Left cardiac atrium (tissue), 4 donors: ENCODE measurements at places on chromosomes 3 and 15.

GRCh38 chr3:138220788-138221187, 33.7 kb downstream of the ARMC8 start:
- no peak for DNase-seq

DNA sequence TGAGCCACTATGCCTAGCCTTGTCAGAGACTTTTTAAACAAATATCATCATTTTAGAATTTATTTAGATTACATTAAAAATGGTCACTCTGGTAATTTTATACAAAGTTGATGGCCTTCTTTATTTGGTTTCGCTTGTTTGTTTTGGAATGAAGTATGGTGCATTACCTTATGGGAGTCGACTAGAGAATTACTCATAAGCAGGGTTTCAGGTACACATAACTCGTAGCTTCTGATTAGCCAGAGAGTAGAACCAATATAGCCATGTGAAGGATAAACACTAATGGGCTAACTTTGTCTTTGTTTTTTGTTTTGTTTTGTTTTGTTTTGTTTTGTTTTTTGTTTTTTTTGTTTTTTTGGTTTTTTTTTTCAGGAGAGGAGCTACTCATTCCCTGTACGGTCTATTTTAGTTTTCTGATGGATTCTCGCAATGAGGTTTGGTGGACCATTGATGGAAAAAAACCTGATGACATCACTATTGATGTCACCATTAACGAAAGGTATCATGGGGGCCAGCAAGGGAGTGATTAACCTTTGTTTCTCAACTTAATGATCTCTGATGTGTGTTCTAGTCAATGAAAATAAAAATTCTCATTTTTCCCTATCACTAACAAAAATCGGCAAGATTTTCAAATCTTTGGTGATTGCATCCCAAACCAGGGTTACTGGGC, 113.2 kb downstream of the IL1RAP start:
- DNase-seq = no peak

GRCh38 chr3:112539825-112540650, 21.7 kb downstream of the ATG3 start:
- DNase-seq = no peak

GRCh38 chr15:27458345-27459084, 487.5 kb downstream of the GABRG3 start:
- no peak for DNase-seq

DNA sequence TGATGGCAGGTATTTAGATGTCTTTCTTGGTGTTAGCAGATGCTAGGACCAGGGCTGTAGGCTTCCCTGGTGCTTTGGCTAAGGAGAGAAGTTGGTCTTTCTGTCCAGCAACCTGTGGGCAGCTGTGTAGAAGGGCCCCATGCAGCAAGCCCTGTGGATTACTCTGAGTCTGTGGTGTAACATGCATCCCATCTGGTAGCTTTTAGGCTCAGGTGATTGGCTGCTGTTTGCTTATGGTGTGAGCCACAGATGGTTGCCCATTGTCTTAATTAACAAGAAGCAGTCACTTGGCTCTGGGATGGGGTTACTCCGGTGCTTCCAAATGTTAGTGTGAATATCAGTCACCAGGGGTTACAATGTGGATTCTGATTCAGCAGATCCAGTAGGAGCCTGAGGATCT, 368.6 kb upstream of the C2CD4B start:
- no peak for DNase-seq

GRCh38 chr3:125055331-125055912, 375 bp downstream of the HEG1 start:
- DNase-seq = peak; percentile 50

DNA sequence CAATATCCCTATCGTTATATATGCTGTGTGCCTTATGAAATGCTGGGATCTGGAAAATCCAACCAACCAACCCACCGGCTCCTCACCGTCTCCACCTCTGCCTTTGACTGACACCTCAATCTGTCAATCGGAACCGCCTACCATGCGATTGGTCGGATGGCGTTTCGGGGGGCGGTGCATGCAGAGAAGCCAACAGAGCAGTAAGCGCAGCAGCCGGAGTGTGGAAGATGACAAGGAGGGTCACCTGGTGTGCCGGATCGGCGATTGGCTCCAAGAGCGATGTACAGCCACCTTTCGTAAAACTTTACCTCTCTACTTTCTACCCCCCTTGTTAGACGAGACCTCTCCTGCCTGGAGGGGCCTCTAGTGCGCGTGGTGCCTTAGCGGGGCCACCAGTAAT, 6.3 kb downstream of the CLK3 start:
- no peak for DNase-seq

DNA sequence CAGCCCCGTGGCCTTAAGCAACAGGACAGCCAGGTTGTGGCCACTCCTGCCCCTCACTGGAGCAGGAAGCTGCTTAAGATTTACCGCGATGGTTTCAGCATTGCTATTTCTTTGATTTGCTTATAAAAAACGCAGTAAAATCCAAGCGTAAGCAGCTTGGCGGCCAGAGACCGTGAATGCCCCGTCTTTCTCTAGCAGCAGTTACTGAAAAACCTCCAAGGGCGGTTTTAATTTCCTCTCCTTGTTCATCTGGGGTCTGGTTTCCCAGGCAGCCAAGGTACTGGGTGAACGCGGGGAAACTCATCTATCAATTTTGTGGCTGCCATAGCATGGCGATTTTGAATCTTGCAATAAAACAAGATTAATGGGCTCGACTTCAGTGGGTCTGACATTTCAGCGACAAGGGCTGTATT, 130.3 kb downstream of the MINAR1 start:
- DNase-seq = no peak

GRCh38 chr3:100776746-100777145, 67.5 kb downstream of the TFG start:
- no peak for DNase-seq

DNA sequence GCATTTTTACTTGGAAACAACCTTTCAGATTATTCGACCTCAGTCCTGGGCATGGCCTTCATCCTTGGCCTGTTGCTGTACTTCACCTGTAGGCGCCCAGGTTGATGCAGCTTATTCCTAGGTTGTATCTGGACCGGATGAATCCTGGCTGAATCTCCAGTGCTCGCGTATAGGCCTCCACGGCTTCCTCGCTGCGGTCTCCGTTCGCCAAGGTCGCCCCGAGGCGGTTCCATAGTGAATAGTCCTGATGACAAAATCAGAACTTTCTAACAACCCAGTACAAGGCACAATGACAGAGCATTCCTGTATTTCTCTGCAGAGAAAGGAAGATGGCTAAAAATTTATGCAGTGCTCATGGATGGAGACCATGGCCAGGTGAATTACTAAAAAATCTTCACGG, 154.7 kb downstream of the USP13 start:
- no peak for DNase-seq

DNA sequence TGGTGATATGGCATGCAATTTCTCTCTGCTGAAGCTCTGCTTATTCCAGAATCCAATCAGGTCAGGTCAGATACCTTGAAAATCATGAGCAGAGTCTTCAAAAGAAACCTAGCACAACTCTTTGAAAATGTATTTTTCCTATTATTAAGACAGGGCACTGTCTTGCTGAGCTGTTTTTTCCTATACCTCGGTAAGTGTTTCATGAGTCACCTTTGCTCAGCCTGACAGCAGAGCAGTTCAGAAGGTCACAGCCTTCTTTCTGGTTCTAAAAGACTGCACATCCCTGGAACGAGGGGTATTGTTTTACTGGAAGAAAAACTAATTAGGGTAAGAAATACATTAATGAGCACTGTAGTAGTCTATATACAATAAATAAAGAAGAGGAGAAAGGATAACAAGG, 422.0 kb downstream of the SOX2 start:
- DNase-seq = no peak

- no peak for DNase-seq
These were observed 37.0 kb upstream of the CNTN6 start for GRCh38 chr3:1055870-1056269.

DNA sequence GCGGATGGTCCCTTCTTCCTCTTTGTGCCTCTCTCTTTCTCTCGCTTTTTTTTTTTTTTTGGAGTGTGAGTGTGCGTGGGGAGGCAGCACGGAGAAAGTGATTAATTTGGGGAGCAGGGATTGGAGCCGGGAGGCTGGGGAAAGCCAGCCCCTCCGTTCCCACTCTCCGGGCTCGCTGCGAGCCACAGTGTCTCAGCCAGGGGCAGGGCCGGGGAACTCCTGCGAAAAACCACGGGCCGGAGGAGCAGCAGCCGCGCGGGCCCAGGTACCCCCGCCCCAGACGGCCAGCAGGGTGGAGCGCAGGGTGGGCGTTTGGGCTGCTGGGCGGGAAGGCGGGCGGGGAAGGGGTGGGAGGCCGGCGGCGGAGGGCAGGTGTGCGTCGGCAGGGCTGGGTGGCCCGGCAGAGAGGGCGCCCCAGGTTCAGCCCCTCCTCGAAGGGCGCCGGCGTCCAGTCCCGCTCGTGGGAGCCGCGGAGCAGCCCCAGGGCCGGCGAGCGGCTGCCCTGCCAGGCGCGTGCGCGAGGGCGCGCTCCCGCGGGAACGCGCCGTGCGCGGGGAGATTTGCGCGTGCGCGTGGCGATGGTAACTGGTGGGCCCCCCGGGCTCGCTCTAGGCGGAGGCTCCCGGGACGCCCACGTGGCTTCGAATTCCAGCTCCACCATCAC, 1.4 kb downstream of the CHL1 start:
- peak; percentile 23 for DNase-seq

- DNase-seq = peak; percentile 84
These were observed 443 bp upstream of the NR2F2 start for GRCh38 chr15:96330064-96330449.

GRCh38 chr3:61715886-61716527, 154.6 kb downstream of the PTPRG start:
- no peak for DNase-seq

- no peak for DNase-seq
These were observed 11.8 kb downstream of the CAPN7 start for GRCh38 chr3:15217841-15218267.

DNA sequence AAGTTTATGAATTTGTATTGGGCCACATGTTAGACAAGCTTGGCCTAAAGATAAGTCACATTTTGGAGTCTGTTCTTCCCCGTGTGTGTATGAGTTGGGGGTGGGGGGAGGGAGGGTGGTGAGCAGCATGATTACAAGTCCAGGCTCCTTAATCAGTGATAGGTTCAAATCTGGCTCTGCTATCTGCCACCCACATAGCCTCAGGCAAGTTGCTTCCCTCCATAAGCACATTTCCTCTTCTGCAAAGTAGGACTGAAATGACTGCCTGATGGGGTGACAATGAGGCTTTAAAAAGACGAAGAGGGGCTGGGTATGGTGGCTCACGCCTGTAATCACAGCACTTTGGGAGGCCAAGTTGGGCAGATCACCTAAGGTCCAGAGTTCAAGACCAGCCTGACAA, 1.1 kb upstream of the SPATA12 start:
- no peak for DNase-seq

DNA sequence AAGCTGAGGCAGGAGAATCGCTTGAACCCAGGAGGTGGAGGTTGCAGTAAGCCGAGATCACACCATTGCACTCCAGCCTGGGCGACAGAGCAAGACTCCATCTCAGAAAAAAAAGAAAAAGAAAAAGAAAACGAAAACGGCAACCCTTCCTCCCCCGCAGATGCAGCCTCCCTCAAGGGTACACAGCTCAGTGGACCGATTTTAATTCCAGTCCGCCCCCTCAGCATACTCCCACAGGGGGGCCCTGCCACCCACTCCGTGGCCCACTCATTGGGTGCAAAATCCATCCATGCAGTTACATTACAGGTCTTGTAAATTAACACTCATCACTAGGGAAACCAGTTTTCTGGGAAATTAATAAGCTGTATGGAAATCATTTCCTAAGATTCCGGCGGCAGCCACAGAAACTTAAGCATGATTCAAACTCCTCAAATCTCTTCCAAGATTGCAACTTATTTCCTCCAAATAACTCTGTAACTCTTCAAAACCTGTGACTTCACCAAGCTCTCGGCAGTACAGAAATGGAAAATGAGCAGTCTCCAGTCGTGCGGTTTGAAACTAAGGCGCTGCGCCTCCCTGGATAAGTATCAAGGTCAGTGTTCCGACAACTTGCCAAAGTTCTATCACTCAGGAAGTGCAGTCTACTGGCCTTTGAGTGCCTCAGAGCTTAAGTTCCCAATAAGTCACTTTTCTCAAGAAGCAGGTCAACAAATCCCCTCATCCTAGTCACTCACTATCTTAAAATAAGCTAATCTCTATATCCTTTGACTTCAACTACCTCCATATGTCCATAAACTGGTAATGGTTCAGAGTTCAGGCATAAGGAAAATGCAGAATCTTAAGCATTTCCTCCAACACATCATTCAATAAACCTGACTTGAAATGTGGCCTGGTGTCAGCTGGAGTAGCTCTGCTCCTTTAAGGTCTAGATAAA, 24.7 kb upstream of the KLHL6 start:
- peak; percentile 26 for DNase-seq

DNA sequence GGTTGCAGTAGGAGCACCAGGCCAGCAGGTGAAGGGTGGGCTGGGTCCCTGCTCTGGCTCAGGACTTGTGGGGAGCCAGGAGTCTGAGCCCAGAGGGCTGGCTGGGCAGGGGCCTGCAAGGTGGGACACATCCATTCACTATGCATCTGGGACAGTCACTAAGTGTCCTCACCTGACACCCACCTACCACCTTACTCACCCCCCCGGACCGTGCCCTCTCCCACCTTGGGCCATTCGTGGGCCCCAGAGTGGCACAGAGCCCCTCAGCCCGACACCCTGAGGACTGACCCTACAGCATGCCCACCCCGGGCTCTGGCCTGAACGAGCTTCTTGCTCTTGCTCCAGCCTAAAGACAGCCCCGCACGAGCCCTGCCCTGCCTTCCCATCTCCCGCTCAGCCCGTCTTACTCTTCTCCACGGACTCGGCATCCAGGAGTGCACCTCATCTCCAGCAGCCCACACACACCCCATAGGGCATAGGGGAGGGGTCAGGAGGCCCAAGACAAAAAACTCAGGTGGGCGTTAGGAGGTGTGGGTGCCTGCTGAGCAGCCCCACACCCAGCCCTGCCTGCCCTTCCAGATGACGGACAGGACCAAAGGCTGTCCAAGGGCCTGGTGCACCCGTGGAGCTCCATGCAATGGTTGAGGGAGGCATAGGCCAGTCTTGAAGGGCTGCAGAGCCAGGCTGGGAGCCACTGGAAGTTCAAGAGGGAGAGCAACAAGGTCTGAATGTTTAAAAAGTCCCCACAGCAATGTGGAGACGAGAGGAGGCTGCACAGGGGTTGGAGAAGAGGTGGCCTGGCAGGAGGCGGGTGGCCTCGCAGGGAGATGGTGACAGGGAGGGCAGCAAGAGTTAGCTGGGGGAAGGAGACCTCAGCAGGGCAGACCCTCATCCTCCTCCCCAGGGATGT, 27.0 kb downstream of the PTH1R start:
- peak; percentile 24 for DNase-seq

DNA sequence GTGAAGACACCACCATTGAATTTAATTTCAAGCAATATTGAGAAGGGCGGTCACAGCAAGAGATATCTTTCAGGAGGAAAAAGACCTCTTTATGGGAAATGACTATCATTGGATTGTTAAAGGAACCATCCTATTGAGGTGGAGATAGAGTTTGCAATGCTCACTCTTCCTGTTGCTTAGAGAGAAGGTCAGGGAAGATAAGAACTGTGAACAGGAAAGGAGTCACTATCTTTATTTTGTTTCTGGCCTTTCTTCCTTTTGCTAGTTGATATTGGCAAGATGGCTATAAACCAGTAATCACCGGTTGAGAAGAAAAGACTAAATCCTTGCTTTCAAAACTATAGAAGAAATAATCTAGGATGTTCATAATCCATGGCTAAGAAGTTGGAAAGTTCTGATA, 112.1 kb upstream of the TMEM108 start:
- DNase-seq = no peak
